ENCODE measurements at places on chromosomes 2 and 18. TPM values are rescaled to one million over a fixed set of nuclear protein-coding genes. Genes with fewer than 3 reads are reported as not detected.

GRCh38 chr2:36781907-36782720 is 85.6 kb downstream of the VIT start:
- no peaks in the 10 kb centered on the region for H3K36me3 ChIP-seq
- peaks cover 3% of the 10 kb centered on the region for H3K4me1 ChIP-seq
- DNase-seq = no peak
- H3K27ac ChIP-seq = no peak overlapping the region
- H3K27me3 ChIP-seq = peaks cover 11% of the 10 kb centered on the region

GRCh38 chr2:44778671-44779476 is 162.6 kb upstream of the SIX3 start:
- H3K27ac ChIP-seq = no peak overlapping the region
- H3K27me3 ChIP-seq = no peaks in the 10 kb centered on the region

- H3K4me3 ChIP-seq = no peak overlapping the region
- H3K27me3 ChIP-seq = peaks cover 5% of the 10 kb centered on the region
- H3K4me1 ChIP-seq = no peaks in the 10 kb centered on the region
- H3K27ac ChIP-seq = no peak overlapping the region
- H3K36me3 ChIP-seq = no peaks in the 10 kb centered on the region
These were observed 69.4 kb upstream of the MYT1L start for GRCh38 chr2:2400286-2401038.

- peak overlapping the region; percentile 79 for H3K27ac ChIP-seq
- H3K4me1 ChIP-seq = peaks cover 34% of the 10 kb centered on the region
- DNase-seq = peak; percentile 36
- H3K36me3 ChIP-seq = no peaks in the 10 kb centered on the region
- H3K4me3 ChIP-seq = no peak overlapping the region
These were observed 6.5 kb upstream of the STAMBP start for GRCh38 chr2:73822276-73822675.

- H3K4me1 ChIP-seq = no peaks in the 10 kb centered on the region
- no peaks in the 10 kb centered on the region for H3K27me3 ChIP-seq
- peaks cover 48% of the 10 kb centered on the region for H3K36me3 ChIP-seq
- peak overlapping the region; percentile 4 for H3K27ac ChIP-seq
These were observed 13.1 kb upstream of the CNDP1 start for GRCh38 chr18:74521068-74521725.

DNA sequence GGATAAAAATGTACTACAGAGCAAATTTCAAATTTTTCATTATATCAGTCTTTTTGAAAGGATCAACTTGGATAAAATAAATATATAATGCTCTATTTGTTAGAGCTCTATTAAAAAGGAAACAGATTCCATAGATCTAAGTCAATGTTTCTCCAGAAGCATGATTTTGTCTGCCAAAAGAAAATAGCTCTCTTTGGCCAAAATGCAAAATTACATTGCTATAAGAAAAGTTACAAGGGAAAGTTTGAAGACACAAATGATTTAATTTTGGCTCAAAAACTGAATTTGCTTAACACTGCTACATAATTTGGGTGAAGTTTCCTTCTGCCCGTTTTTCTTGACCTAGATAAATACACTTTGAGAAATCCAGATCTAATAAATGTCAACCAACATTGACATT is 15.7 kb downstream of the C2orf69 start:
- H3K4me3 ChIP-seq = no peak overlapping the region
- no peaks in the 10 kb centered on the region for H3K27me3 ChIP-seq
- DNase-seq = no peak
- peaks cover 13% of the 10 kb centered on the region for H3K4me1 ChIP-seq
- H3K36me3 ChIP-seq = peaks cover 24% of the 10 kb centered on the region

- DNase-seq = no peak
- no peaks in the 10 kb centered on the region for H3K36me3 ChIP-seq
- no peak overlapping the region for H3K4me3 ChIP-seq
- H3K27me3 ChIP-seq = peaks cover 2% of the 10 kb centered on the region
- no peak overlapping the region for H3K27ac ChIP-seq
These were observed 363.6 kb downstream of the CTNNA2 start for GRCh38 chr2:79876430-79876829.

DNA sequence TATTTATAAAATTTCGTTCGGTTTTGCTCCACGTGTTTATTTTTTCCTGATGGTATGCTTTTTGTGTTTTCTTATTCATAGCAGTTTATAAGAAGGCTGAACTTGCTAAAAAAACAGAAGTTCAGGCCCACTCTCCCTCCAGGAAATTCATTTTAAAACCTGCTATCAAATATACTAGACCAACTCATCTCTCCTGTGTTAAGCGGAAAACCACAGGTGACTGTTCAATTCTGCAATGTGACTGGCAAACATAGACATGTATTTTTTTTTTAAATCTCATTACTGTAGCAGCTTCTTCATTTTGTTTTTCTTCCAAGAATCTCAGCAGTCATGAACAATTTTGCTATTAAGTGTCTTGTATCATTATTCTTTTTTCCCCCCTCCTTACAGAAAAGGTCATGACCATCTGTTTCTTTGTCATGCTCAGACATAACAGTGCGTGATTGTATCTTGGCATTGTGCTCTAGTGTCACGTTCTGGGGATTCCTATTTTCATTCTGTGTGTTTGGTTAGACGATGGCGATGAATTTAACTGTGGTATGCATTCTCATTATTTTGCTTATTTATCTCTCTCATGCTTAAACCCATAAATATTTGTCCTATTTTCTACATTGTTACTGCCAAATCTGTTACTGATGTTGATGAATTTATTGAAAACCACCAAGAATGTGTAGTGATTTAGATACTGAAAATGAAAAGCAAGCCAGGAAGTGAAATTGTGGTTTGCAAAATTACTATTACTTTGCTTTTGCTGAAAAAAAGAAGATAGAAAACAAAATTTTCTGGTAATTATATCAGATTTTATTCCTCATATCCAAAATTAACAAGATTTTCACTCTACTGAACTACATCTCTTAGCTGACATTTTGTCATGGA is 74.6 kb upstream of the UNC80 start:
- H3K27ac ChIP-seq = no peak overlapping the region
- H3K36me3 ChIP-seq = no peaks in the 10 kb centered on the region
- H3K4me3 ChIP-seq = no peak overlapping the region
- no peaks in the 10 kb centered on the region for H3K27me3 ChIP-seq

DNA sequence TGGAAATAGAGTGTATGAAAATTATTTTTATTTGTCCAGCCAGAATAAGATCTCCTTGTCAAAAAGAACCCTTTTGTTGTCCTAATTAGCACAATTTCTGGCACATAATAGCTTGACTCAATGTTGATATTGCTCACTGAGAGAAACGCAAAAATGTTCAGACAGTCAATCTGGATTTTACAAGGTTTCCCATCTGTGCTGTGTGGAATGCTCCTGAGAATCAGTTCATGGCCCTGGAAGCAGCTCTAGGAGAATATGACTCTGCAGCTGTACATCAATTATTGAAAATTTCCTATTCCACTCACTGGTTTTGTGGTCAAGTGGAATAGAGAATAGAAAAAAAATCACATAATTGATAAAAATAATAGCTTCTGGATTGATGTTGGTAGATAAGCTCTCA is 1582.9 kb upstream of the NXPH2 start:
- H3K36me3 ChIP-seq = no peaks in the 10 kb centered on the region
- no peak overlapping the region for H3K4me3 ChIP-seq
- DNase-seq = no peak
- no peaks in the 10 kb centered on the region for H3K4me1 ChIP-seq
- H3K27ac ChIP-seq = no peak overlapping the region

The TUBA4B gene
- total RNA-seq = not detected

The NDUFAF7 gene
- total RNA-seq = 20.8 TPM

The CPO gene
- total RNA-seq = not detected

The VWC2L gene
- not detected for total RNA-seq
